ENCODE measurements at places on chromosomes 5 and 9. TPM values are rescaled to one million over a fixed set of nuclear protein-coding genes. Genes with fewer than 3 reads are reported as not detected.

The LHFPL2 gene
- total RNA-seq = 0.18 TPM

DNA sequence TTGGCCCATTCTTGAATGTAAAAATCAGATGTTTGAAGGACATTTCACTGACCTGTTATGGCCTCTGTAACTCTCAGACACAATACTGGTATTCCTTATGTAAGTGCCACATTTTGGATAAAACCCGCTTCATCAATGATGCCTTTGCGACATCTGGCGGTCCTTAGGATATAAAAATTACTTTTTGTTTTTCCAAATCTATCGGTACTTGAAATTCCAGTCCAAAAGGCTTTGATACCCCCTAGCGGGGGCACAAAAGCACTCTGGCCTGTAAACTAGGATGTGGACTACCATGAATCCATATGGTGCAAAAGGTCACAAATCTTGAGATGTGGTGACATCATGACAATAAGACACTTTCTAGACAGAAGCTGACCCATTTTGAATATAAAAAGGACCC is 291.8 kb downstream of the KIAA0825 start:
- no peaks in the 10 kb centered on the region for H3K27me3 ChIP-seq
- no peak overlapping the region for H3K4me3 ChIP-seq
- H3K4me1 ChIP-seq = no peaks in the 10 kb centered on the region
- H3K36me3 ChIP-seq = no peaks in the 10 kb centered on the region
- DNase-seq = no peak

DNA sequence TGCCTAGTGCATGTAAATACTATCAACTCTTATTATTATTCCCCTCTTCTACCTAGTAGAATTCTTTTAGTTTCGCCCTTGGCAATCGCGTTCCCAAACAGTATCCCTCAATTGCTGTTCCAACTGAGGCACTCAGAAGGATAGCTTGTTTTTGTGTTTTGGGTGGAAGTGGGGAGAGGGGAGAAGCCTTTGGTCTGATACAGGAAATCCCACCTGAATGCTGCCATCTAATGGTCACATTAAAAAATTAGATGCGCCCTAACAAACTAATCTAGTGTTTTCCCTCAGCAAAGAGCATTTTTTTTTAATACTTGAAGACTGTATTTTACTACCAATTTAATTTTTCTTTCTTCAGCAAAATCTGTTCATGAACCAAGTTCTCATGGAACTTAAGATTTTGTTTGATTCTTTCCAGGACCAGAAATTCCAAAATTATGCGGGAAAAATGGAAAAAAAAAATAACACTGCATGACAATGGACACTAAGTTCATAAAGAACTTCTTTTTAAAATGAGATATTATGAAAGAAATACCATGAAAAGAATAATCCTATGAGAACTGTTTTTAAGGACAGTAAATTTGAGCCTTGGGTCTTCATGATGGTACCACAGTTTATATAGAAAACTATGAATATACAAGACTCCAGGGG is 22.2 kb upstream of the GLDC start:
- H3K36me3 ChIP-seq = no peaks in the 10 kb centered on the region
- H3K27ac ChIP-seq = no peak overlapping the region
- H3K27me3 ChIP-seq = no peaks in the 10 kb centered on the region
- H3K4me1 ChIP-seq = peaks cover 1% of the 10 kb centered on the region
- no peak overlapping the region for H3K4me3 ChIP-seq
- DNase-seq = no peak

The IQGAP2 gene
- total RNA-seq = 118 TPM

DNA sequence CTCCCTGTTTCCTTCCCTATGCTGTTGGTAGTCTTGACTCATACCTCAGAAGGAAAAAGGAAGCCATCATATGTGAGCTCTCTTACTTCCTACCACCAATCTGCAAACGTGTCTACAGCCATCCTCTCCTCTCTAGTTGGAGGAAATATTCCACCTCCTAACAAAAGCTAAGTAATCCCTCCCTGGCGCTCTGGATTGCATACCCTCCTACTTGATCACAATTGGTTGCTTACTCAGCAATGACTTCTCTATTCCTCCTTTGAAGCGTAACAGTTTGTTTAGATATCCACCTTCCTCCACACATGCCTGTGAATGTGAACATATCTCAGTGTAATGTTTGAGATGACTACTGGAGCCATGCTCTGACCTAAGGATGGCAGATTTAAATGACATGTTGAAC is 18.2 kb downstream of the RUSC2 start:
- no peak for DNase-seq
- no peaks in the 10 kb centered on the region for H3K36me3 ChIP-seq
- no peak overlapping the region for H3K27ac ChIP-seq
- H3K27me3 ChIP-seq = peaks cover 10% of the 10 kb centered on the region
- no peak overlapping the region for H3K4me3 ChIP-seq
- peaks cover 2% of the 10 kb centered on the region for H3K4me1 ChIP-seq

The BTNL3 gene
- total RNA-seq = not detected

- peaks cover 34% of the 10 kb centered on the region for H3K4me1 ChIP-seq
- peak; percentile 26 for DNase-seq
- peak overlapping the region; percentile 66 for H3K4me3 ChIP-seq
- H3K36me3 ChIP-seq = peaks cover 5% of the 10 kb centered on the region
Observed at GRCh38 chr5:81007637-81008027, 47.5 kb downstream of the RASGRF2 start.

GRCh38 chr5:150175536-150175935 is 9.0 kb downstream of the CDX1 start:
- H3K27ac ChIP-seq = no peak overlapping the region
- H3K36me3 ChIP-seq = no peaks in the 10 kb centered on the region
- DNase-seq = no peak
- H3K4me3 ChIP-seq = no peak overlapping the region

The ZNF883 gene
- total RNA-seq = not detected

The TOR4A gene
- total RNA-seq = 23.2 TPM
